IPS DF 6.9 (cell line): ENCODE measurements at places on chromosomes 3 and 15.
A peak's percentile ranks its signal among the peaks of the same experiment; 100 is the strongest.

- no peak for DNase-seq
Measured at GRCh38 chr3:164791263-164791662, 287.0 kb downstream of the SI start.

DNA sequence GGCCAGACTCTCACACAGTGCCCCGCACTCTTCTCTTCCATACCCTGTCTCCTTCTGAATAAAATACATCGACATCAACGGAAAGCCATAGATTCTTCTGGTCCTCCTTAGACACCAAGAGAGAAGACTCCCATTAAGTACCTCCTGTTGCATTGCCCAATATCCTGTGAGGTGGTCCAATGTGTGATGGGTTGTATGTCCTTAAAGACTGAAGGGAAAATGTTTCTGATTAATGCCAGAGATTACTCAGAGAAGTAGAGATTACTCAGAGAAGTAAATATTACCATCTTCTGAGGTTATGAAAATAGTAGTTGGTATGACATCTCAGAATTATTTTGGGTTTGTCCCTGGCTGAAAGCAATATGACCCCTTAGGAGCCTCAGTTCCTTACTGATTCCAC lies 60.8 kb upstream of the GALNT15 start:
- no peak for DNase-seq

GRCh38 chr3:126303272-126303671 lies 53.9 kb downstream of the KLF15 start:
- DNase-seq = no peak

DNA sequence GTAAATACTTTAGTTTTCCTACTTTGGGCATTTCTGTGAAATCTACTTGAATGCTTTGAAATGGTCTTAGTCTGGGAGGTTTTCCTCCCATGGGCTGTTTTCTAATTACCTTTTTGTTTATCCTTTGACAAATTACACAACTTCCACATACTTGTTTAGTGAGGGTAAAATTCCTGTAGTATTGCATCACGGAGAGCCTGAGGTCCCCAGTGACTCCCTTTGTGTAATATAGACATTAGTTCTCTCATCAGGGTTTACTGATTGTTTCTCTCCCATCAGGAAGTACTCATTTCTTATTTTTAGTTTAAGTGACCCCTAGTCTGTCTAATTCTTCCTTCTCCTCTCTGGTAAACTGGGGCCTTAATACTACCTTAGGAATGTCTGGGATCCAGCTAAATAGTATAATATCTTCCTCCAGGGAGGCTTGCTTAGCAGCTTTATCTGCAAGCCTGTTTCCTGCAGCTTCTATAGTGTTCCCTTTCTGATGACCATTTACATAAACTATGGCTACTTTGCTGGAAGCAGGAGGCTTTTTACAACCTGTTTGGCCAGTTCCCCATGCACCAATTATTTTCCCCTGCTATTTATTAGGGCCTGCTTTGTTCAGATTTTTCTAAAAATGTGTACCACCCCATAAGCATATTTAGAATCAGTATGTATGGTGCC lies 87.2 kb upstream of the XCR1 start:
- peak; percentile 5 for DNase-seq

GRCh38 chr15:100766243-100767000 lies 113.2 kb upstream of the ALDH1A3 start:
- DNase-seq = no peak

- DNase-seq = no peak
Measured at GRCh38 chr3:151467069-151467468, 6.2 kb upstream of the IGSF10 start.

- no peak for DNase-seq
Measured at GRCh38 chr3:183393625-183394024, 34.8 kb downstream of the MCF2L2 start.

- no peak for DNase-seq
Measured at GRCh38 chr3:128359846-128360642, 106.6 kb downstream of the DNAJB8 start.

DNA sequence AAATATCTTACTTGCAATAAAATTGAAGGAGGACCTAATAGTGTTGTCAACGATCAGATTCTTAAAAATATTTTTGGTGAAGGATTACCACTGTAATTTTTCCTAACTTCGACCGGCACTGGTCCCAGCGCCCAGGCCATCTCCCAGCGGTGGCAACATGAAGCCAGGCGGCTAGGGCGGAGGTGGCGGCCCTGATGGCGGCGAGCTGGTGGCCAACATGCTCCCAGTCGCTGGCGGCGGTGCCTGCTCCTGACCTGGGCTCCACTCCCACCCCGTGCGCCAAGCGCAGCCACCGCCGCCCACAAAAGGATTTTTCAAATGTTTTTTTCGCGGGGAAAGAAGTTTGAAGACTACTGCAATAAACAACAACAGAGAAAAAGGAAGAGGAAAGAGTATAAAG lies 56.5 kb upstream of the B3GALNT1 start:
- no peak for DNase-seq

GRCh38 chr3:74751775-74752174 lies 137.3 kb upstream of the CNTN3 start:
- no peak for DNase-seq

DNA sequence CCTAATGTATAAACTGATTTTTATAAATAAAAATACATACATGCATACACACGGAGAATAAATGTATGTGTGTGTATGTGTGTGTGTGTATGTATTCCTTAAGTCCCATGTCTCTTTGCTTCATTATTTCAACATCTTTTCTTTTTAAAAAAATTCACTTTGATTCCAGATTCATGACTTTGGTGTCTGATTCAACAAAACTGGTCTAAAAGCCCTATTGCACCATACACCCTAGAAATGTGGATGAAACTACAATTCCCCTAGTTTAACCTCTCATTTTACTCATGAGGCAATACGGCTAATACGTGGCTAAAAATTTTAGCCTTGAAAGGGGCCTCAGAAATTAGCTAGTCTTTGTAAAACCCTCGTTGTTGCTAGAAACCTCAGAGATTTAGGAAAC lies 228.1 kb downstream of the ADAMTS9 start:
- no peak for DNase-seq

DNA sequence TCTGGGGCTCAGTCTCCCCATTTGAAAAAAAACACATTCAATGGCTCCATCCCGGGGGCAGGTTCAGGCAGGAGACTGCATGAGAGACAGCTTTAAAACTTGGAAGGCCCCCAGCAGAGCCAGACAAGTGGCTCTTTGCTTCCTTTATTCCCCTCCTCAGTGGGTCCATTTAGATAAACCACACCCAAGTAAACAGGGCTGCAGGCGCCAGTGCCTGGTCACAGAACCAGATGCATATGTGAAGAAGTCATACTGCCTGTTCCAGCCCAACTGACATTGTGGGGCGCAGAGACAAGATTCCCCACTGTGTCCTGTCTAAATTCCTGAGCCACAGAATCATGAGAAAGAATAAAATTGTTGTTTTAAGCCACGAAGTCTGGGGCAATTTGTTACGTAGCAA lies 9.0 kb downstream of the FBN1 start:
- no peak for DNase-seq

DNA sequence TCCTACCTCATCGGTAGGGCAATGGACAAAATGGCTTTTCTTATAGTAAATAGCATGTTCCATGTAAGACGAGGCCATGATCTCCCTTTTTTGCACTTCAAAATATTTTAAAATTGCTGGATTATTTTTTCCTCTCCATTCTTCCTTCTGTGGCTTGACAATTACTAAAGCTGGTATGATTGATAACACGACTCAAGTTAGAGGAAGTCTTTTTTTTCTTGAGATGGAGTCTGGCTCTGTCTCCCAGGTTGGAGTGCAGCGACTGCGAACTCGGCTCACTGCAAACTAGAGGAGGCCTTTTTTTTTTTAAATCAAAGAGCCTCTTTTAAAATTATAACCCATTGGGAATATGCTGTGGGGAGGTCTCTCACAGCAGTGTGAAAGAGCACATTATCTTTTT lies 124.5 kb upstream of the TBL1XR1 start:
- no peak for DNase-seq

DNA sequence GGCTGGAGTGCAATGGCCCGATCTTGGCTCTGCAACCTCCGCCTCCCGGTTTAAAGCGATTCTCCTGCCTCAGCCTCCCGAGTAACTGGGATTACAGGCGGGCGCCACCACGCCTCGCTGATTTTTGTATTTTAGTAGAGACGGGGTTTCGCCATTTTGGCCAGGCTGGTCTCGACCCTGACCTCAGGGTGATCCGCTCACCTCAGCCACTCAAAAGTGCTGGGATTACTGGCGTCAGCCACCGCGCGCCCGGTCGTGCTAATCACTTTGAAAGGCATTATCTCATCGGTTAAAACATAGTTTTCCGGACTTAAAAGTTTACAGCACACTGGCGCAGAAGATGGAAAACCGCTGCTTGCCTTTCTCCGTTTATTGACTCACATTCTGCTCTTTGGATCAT lies 27.6 kb upstream of the MTHFS start:
- DNase-seq = no peak

- no peak for DNase-seq
Measured at GRCh38 chr15:70892912-70893560, 410 bp downstream of the LRRC49 start.

DNA sequence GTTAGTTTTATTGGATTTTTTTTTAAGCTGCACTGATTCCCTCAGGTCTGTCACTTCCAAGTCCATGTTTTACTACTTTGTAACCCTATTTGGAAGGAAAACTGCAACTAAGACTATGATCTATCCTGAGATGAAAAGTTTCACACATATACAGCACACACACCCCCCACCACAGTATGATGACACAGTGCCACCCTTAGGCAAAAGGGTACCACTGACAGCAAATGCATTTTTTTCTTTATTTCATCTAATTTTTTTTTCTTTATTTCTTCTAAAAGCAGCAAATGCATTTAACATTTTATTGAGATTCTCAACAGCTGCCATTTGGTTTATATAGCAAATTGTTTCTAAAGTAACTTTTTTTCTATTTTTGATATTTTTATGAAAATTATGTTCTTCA lies 21.2 kb downstream of the NGRN start:
- DNase-seq = no peak

- DNase-seq = no peak
Measured at GRCh38 chr15:27081676-27082418, 110.9 kb downstream of the GABRG3 start.

GRCh38 chr3:56879436-56880215 lies 77.9 kb upstream of the ARHGEF3 start:
- DNase-seq = no peak

- no peak for DNase-seq
Measured at GRCh38 chr3:59317386-59317785, 267.6 kb upstream of the CFAP20DC start.

DNA sequence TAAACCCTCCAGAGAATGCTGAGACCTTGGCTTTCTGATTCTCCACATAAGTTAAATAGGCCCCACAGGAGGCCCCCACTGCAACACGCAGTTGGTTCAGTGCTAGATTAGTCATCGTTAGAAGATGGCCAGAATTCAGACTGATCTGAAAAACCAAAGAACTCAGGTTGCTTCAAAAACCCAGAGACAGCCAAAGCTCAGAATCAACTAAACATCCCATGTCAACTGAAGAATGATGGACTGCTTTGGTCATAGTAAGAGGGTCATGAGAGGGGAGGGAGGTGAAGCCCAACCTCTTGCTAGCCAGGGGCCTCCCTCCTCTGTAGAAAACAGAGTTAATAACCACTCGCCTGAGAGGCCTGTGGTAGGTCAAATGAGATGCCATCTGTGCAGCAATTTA lies 93.1 kb downstream of the AKAP13 start:
- no peak for DNase-seq

GRCh38 chr3:122688996-122689395 lies 8.4 kb downstream of the PARP14 start:
- no peak for DNase-seq

- no peak for DNase-seq
Measured at GRCh38 chr3:74713977-74714376, 99.5 kb upstream of the CNTN3 start.

DNA sequence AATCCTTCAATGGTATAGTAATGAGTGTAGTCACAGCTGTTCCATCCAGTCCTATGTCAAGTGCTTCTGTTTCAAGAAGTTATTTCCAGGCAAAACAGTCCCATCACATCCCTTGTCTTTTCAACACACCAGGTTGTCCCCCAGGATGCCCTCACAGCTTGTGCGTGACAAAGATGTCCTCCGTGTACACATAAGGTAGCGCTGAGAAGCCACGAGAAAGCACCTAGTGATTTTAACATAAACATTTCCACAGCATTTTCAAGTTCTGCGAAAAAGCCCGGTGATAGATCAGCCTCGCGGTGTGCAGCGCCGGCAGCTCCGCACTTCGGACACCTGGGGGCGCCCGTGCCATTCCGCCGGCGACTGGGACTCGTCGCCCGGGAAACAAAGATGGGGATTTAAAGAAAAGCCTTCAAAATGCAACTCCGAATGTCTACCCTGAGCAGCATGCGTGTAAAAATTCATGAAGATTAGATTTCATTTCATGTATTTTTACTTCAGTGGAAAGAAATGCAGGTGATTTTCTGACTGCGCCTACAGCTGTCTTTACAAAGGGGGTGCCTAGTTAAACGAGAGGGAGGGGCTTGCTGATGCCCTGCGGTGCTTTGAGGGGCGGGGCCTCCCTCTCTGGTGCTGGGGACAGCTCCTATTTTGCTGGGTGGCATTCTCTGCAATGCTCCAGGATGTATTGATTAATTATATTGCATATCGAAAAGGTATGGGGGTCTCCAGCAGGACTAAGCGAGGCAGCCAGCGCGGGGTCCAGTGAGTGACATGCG lies 49.9 kb downstream of the KY start:
- no peak for DNase-seq

- DNase-seq = no peak
Measured at GRCh38 chr3:173618703-173619102, 221.2 kb downstream of the NLGN1 start.

- DNase-seq = no peak
Measured at GRCh38 chr15:75138016-75138999, 63.4 kb upstream of the C15orf39 start.

DNA sequence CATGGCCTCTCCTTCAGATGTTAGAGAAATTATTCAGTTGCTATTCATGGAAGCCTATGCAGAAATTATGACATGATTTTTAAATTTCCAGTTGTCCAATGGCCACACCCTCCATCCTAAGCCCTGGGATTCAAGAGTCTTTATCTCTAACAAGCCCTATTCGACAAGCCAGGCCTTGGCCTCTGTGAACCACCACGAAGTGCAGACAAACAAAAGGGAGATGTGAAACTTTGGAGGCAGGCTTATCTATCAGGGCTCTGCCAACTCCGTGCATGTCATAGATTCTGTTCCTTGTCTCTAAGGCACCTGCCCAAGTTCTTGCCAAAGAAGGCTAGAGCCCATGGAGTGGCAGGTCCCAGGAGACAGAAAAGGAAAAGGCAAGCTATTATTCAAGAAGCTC lies 212.4 kb upstream of the ADAMTS9 start:
- DNase-seq = no peak

GRCh38 chr15:101121511-101122090 lies 130.2 kb downstream of the CHSY1 start:
- DNase-seq = no peak

GRCh38 chr3:3799173-3800079 lies at the start of gene LRRN1:
LRRN1 (plus strand) TSS chr3:3799431; CDS start chr3:3844642, 45,211 bp downstream.
- peak; percentile 64 for DNase-seq

GRCh38 chr3:52022323-52023100 lies 26.8 kb upstream of the RPL29 start:
- DNase-seq = no peak

DNA sequence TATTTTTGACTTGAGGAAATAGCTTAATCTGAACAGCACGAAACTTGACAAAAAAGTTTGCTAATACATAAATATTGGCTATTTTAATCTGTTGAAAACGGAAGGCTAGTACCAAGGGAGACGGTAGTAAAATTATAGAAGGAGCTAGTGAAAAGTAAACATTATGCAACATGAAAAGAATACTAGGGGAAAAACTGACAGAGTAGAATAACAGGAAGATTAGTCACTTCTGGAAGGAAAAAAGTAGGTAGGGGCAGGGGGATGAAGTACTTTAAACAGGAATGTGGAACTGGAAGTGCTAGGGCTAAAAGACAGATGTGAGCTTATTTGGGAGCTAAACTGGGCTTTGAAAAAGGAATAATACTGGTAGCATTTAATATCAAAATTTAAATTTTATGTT lies 60.1 kb downstream of the MBNL1 start:
- no peak for DNase-seq
